ENCODE measurements at places on chromosomes 7 and 10.

- DNase-seq = no peak
Measured at GRCh38 chr10:62327885-62328284, 46.3 kb upstream of the ZNF365 start.

GRCh38 chr10:35192645-35193249 is 66.1 kb downstream of the CREM start:
- no peak for DNase-seq

DNA sequence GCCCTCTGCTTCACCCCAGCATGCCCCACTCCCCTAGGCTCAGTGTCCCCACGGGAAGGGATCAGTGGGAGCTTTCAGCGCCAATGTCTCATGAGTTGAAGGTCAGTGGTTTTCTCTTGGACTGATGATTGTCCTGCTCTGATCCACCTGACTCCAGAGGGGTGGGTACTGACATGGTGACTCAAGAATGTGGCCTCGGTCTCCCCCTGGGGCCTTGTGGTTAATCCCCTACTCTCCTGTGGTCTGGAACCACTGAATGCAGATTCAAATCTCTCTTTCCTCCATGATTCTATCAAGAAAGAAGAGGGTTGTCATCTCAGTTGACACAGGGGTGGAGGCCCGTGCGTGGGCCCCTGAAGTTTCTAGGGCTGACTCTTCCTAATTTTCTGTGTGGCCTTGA is 176.9 kb downstream of the RPS24 start:
- DNase-seq = no peak

- DNase-seq = no peak
Measured at GRCh38 chr7:63927261-63927660, 71.4 kb upstream of the ZNF722 start.

DNA sequence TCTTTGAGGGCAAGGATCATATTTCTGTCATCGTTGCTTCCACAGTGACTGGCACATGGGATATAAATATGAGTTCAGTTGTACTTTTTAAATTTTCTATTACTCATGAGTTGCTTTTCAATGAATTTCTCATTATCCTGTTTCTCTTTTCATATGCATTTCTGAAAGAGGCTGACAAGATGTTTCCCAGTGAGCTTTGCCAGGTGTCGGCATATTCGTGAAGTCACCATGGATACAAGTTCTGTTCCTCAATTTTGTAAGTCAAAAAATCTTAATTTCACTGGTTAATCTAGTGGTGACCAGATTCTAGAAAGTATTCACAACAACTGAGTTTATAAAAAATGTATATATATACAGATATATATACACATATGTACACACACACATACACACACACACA is 55.7 kb upstream of the GNAI1 start:
- no peak for DNase-seq

GRCh38 chr7:132485136-132485535 is 91.1 kb downstream of the PLXNA4 start:
- DNase-seq = no peak

GRCh38 chr7:82623812-82624211 is 180.2 kb upstream of the CACNA2D1 start:
- DNase-seq = no peak

DNA sequence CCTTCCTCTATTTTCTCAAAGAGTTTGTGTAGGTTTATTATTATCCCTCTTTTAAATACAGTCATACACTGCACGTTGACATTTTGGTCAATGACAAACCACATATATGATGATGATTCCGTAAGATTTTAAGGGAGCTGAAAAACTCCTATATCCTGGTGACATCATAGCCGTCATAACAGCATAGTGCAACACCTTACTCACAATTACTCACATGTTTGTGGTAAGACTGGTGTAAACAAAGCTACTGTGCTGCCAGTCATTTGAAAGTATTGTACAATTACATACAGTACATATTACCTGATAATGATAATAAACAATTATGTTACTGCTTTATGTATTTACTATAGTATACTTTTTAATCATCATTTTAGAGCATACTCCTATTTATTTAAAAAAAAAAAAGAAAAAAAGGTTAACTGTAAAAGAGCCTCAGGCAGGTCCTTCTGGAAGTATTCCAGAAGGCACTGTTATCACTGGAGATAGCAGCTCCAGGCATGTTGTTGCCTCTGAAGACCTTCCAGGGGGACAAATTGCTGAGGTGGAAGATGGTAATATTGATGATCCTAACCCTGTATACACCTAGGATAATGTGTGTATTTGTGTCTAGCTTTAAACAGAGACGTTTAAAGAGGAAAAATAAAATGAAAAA is 123.3 kb upstream of the CDK1 start:
- no peak for DNase-seq

Data from NCI-H1048 (cell line).